ENCODE measurements at places on chromosomes 5 and 9. TPM values are rescaled to one million over a fixed set of nuclear protein-coding genes. Genes with fewer than 3 reads are reported as not detected.

The HRH2 gene
- total RNA-seq, result 0.18 TPM

The ZBTB34 gene
- total RNA-seq, result 2.6 TPM

The SPINK13 gene
- not detected for total RNA-seq

The SLC45A2 gene
- not detected for total RNA-seq

The ZFAND5 gene
- 179 TPM for total RNA-seq

The P4HA2 gene
- total RNA-seq, result 85.5 TPM

The CRB2 gene
- total RNA-seq, result not detected

The PLAC8L1 gene
- not detected for total RNA-seq

The DDX4 gene
- total RNA-seq, result not detected

The SAXO1 gene
- total RNA-seq, result under 0.01 TPM

The SPATA31A3 gene
- total RNA-seq, result not detected

The IFNA4 gene
- not detected for total RNA-seq
